ENCODE measurements at places on chromosomes 11 and 22.

GRCh38 chr22:49779853-49780697 lies 47.6 kb downstream of the BRD1 start:
- no peak for DNase-seq

DNA sequence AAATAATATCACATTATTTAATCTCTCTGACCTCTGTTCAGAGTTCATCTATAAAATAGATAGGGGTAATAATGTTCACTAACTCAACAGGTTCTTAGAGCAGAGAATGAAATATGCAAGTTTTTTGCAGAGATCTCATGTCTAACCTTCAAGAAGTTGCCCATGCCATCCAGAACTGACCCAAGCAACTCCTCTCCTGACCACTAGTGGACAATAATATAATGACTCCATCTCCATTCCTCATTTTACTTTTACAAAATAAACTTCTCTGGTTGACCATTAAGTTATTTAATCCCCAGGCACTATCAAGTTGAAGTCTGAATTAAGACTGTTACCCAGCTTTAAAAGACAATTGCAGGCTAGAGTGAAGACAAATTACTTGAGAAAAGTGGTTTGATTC lies 382.6 kb downstream of the KCNA4 start:
- no peak for DNase-seq

- DNase-seq: no peak
Measured at GRCh38 chr11:93512949-93513667, 30.1 kb downstream of the SMCO4 start.

- DNase-seq: no peak
Measured at GRCh38 chr11:10076458-10077141, 217.4 kb downstream of the SBF2 start.

DNA sequence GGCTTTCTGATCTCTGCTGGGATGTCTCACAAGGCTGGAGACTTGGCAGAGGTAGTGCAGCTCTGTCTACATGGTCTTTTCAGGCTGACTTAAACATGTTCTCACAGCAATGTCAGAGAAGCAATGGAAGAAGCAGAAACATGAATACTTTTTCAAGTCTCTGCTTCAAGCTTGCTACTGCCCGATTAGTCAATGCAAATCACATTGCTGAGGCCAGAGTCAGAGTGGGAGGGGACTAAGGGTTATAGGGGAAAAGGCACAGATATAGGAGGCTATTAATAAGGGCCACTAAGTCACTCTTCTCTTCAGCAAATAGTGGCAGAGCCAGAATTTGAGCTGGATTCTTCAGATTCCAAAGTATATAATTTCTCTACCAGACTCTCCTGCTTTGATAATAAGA lies 390.5 kb downstream of the TMEM135 start:
- DNase-seq: no peak

- no peak for DNase-seq
Measured at GRCh38 chr11:3893311-3893710, 37.8 kb downstream of the STIM1 start.

- no peak for DNase-seq
Measured at GRCh38 chr22:38270091-38270992, 2.5 kb downstream of the TMEM184B start.

GRCh38 chr11:67639438-67639859 lies at the start of gene TBX10:
TBX10 (minus strand) TSS chr11:67639763; CDS start chr11:67639472, 291 bp downstream.
- no peak for DNase-seq

DNA sequence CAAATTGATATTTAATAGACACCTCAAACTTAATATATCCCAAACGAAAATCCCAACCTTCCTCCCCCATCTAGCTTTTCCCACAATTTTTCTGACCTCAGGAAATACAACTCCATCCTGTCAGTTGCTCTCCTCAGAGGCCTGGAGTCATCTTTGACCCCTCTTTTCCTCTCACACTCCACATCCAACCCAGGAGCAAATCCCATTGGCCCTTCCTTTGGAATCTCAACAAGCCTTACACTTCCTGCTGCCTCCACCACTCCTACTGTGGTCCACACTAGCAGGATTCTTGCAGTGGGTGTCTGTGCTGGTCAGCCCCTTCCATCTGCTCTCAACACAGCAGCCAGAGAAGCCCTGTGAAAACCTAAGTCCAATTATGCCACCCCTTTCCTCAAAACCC lies 39.3 kb upstream of the RFPL3 start:
- DNase-seq: no peak

GRCh38 chr22:17869285-17870096 lies 95.2 kb upstream of the BID start:
- no peak for DNase-seq

DNA sequence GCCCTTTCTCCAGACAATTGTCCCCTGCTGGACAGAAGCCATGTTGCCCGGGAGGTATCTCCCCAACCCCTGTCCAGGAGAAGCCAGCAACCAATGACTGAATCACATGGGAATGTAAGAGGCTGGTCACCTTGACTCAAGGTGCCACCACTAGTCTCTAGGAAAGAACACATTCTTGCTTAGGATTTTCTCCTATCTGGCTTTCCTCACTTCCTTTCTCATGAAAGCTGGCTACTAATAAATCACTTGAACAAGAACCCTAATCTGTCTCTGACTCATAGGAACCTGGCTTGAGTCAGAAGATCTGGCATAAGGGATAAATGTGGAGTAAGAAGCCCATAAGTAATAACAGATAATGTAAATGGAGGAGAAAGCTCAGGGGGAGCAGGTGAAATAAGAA lies 101.4 kb upstream of the C11orf87 start:
- DNase-seq: no peak

DNA sequence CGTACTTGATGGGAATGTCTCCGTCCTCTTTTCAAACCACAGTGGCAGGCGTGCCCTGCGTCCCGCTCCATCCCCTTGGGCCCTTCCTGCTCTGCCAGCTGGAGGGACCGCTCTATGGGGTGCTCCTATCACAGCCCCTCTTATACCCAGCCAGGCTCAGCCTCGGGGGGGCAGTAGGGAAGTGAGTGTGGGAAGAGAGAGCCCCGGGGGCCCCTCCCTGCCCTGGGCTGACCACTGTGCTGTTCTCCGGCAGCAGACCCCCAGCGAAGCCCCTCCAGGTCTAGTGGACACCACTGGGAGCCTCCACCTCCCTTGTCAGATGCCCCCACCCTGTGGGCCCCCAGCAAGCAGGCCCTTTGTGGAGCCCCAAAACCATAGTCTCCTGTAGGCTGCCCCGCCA lies 572.5 kb downstream of the BRD1 start:
- no peak for DNase-seq

- DNase-seq: no peak
Measured at GRCh38 chr11:119754199-119754598, 25.2 kb upstream of the NECTIN1 start.

DNA sequence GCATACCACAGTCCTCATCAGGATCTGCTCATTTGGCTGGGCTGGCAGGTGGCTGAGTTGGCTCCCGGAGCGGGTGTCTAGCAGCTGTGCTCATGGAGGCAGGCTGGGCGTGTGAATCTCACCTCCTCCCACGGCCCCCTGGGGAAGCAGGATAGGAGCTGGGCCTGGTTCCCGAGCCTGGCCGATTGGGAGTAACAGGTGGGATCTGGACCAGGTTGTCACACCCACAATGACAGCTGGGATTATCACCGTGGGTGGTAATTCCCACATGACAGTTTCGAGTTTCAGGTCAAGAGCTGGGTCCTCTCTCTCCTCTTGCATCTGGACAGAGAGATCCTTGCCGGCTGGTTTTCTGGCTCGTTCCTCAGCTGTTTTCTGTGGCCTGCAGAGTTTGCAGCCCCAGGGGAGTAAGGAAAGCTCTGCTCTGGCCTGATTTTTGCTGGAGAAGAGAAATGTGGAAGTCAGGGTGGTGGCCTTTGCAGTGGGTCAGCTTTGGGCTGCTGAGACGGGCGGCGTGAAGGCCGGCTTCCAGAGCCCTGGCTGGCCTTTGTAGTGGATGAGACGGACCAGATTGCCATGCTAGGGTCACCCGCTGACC lies 57.0 kb downstream of the BCR start:
- DNase-seq: peak; percentile 27

- no peak for DNase-seq
Measured at GRCh38 chr11:73394416-73395296, 18.5 kb downstream of the RELT start.

DNA sequence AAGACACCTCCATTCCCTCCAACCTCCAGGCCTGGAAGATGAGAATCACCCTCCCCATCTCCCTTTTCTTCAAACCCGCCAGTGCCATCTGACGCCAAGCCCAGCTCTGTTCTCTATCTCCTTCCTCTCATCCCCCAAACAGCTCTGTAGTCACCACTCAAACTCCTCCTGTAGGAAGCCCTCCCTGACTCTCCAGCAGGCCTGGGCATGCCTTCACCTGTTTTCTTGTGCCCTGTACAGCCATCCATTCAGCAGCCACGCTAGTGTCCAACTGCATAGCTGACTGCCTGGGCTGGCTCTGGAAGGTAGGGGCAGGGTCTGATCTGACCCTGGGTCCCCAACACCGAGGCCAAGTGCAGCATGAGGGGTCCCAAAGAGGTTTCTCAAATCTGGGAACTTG lies 25.0 kb downstream of the GDPD5 start:
- DNase-seq: no peak

DNA sequence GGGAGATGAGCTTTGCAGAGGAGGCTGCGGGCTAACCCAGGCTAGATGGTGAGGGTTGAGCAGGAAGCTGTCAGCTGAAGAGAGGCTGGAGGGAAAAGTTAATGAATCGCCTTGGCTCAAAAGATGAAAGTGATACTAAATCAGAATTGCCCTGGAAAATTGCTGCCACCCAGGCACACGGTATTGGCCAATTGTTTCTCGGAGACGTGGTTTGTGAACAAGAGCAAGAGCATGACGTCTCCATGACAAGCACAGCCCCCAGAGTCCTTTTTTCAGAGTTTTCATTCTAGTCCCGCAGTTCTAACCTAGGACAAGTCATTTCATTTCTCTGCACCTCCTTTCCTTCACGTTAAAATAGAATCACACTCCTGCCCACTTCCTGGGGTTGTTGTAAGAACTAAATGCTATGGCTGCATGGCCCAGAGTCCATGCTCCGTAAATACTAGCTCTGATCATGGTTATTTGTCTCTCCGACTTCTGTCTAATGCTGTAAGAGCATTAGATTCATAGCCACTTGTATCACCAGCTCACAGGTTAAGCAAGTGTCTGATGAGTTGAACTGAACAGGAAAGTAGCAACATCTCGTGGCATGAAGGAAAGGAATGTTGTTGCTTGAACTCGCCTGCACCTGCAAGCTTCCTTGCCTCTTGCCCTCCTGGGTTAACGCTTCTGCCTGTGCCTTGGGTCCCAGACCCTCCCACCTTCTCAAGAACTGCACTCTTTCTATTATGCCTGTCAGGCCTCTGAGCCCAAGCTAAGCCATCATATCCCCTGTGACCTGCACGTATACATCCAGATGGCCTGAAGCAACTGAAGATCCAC lies 33.8 kb upstream of the NUP50 start:
- no peak for DNase-seq

DNA sequence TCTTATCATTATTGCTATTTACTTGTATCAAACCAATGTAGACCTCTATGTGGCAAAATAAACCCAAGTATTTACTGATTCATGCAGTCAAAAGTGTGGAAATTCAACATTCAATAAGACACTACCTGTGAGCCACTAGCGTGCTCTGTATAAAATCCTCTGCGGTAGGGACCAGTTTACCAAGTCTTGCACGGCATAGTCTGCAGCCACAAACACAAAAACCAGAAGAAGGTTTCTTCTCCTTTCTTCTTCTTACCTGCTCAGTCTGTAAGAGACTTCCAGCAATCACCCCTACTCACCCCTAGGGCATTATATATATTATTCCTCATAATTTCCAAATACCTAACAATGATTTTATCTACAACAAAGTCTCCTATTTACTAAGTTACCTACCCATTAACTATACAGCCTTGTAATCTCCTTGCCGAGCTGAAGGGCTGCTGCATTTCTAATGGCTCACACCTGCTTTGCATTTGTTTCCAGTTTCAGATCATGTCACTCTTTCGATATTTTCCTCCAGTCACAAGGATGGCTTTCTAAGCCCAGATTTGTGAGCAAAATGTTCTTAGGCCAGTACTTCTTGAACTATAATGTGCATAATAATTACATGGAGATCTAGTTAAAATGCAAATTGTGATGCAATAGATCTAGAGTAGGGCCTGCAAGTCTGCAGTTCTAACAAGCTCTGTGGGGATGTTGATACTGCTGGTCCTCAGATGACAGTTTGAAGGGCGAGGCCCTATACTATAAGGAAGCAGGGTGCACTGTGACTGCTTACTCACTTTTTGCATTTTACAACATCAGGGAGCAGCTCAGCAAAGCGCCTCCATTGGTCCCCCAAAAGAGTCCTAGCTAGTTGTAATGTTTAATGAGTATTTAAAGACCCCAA lies 191.9 kb upstream of the DDI1 start:
- DNase-seq: no peak

DNA sequence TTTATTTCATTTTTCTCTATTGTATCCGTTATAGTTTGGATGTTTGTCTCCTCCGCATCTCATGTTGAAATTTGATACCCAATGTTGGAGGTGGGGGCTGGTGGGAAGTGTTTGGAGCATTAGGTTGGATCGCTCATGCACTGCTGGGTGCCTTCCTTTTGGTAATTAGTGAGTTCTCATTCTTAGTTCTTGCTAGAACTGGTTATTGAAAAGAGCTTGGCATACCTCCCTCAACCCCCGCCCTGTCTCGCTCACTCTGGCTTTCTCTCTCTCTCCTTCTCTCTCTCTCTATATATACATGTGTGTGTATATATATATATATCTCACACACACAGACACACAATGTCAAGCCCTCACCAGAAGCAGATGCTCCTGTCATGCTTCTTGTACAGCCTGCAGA lies 978.7 kb downstream of the DLG2 start:
- no peak for DNase-seq

DNA sequence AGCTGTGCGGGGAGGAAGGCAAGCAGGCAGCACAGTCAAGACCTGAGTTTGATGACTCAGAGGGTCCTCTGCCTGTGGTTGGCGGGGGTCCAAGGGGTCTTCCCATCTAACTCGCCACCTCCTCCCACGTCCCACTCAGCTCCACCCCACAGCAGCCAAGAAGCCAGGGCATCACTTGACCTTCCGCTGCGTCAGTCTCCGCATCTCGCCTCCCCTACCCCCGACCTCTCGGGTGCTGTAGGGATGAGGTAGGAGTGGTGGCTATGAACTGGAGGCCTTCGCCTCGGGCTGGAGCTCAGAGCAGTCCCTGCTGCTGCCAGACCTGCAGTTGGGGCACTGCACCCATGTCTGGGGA lies 90.6 kb downstream of the CDKN1C start:
- DNase-seq: no peak

- no peak for DNase-seq
Measured at GRCh38 chr11:44802347-44802746, 75.6 kb downstream of the TSPAN18 start.

GRCh38 chr11:35619855-35620640 lies 1.8 kb downstream of the FJX1 start:
- no peak for DNase-seq

DNA sequence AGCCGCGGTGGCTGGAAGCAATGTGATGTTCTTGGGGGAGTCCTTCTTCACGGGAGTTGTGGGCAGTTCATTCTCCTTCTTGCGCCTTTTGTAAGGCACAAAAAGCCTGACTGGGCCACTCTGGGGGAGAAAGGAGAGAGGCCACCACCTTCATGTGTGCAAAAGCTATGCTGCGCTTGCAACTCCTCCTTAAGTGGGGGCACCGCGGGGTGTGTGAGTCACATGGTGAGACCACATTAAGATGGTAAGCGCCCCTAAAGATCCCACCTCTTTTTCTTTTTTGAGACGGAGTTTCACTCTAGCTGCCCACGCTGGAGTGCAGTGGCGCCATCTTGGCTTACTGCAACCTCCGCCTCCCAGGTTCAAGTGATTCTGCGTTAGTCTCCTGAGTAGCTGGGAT lies 14.1 kb downstream of the DEAF1 start:
- no peak for DNase-seq

- DNase-seq: no peak
Measured at GRCh38 chr11:19853920-19854319, 141.3 kb downstream of the NAV2 start.
